Stimulated activated CD8-positive, alpha-beta memory T cell treated with anti-CD3 and anti-CD28 coated beads, Interleukin-2, amount 100 ng/mL, for 1 hour (primary cell): ENCODE measurements at places on chromosomes 5 and 9.

GRCh38 chr9:109212768-109213167, 45.7 kb upstream of the FRRS1L start:
- no peak for DNase-seq

DNA sequence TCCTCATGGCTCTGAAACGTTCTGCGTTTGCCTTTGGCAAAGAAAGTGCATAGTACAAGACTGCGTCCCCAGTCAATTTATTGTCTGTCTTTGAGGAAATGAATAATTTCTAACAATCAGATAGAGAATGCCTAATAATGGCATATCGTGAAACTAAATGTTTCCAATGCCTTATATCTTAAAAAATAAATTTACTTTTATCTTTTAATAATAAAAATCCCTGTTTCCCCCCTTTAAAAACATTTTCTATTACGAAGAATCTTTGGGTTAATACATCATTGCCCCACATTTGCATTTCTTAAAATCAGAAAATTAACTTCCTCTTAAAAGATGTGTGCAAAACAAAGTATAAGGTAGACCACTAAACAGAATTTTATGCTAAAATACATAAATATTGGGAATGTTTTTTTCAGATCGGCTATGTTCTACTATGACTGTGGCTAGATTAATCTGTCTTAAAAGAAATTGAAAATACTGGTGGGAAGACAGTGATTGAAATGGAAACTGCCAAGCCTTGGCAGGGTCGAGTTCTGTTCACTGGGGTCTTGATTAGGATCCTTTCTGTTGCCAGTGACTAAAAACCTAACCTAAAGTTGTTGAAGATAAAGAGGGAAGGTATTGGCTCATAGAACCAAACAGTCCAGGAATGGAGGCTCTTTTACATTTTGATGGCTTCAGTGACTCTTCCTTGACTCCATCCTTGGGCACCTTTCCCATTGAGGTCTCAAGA, at the start of gene IL5:
Gene IL5 (minus strand): TSS at position 51 of the 730 bp plus-strand sequence. CDS start 44 bp downstream, at position 7.
- DNase-seq: no peak

GRCh38 chr9:93317495-93318094, 133.7 kb downstream of the WNK2 start:
- no peak for DNase-seq

DNA sequence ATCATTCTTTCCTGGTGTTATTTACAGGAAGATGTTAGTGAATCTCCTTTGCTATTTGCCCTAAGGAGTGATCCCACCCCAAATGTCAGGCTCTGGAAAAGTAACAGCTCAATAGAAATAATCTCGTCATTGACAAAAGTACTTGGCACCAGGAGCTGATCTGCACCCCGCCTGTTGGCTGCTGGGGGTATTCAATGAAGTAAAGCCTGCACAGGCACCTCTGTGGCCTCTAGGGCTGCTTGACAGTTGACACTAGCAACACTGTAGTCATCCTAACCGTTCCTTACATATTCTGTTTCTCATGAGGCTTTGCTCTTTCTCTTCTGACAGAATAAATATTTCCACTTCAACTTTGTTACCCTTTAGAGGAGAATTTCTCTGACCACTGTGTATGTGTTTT, 103.4 kb downstream of the DOCK2 start:
- no peak for DNase-seq

GRCh38 chr5:150345716-150346115, 11.8 kb upstream of the TCOF1 start:
- DNase-seq: no peak

GRCh38 chr9:19754921-19755320, 33.9 kb downstream of the SLC24A2 start:
- DNase-seq: no peak

GRCh38 chr5:149961186-149961685, 678 bp downstream of the SLC26A2 start:
- DNase-seq: no peak
